Glomerular endothelial cell (primary cell): ENCODE measurements at places on chromosomes 7 and 10.

- DNase-seq: no peak
These were observed 182.5 kb upstream of the AKR1E2 start for GRCh38 chr10:4643471-4643870.

- peak; percentile 22 for DNase-seq
These were observed 577 bp upstream of the DDX21 start for GRCh38 chr10:68955355-68955831.

DNA sequence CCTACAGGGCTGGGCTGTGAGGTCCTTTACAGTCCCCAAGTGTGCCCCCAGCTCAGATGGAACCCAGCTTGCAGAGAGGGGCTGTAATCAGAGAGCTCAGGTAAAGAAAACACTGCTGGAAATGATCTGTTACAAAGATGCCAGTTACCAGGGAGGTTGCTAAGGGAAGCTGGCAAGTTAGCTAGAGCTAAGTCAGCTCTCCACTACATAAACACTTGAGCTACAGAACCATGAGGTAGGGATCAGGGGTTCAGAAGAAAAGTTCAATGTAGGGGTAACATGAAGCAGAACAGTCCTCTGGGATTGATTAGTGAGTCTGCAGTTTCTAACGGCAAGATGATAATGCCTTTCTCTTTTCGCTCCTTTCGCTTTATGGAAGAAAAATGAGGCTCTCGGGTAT, 53.1 kb upstream of the TM9SF3 start:
- no peak for DNase-seq

DNA sequence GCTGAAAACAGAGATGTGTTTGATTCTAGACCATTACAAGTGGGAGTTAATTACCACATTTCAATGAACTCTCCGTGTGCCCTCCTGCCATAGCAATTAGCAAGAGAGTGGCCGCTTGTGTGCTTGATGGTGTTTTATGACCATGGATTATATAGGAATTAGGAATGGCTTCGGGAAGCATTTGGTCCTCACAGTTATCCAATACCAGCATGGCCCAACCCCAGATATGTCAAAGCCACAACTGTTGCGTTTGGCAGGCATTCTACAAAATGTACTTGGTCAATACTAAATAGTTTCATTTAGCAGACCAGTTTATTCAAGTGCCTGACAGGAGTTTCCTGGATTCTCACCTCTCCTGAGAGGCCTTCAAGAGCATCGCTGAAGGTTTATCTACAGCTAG, 509.0 kb upstream of the GALNT17 start:
- no peak for DNase-seq

GRCh38 chr7:150330211-150330885, 7.0 kb upstream of the ACTR3C start:
- no peak for DNase-seq

DNA sequence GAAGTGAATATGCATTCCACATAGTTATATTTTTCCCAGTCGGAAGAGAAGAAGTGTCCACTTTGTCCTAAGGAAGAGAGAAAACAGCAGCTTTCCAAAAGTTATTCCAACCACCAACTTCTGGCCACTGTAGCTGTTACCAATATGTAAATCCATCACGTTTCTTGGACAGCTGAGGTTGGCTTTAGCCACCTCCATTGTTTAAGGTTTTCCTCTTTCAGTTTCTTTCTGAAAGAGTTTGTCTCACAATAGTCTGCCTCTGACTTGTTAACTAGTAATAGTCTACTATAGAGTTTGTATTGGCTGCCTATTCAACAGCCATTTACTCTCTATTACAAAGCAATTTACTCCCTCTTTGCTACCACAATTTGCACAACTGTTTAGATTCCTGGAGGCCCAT, 457.6 kb upstream of the LRRN3 start:
- no peak for DNase-seq

- no peak for DNase-seq
These were observed 30.6 kb upstream of the FIGNL1 start for GRCh38 chr7:50480797-50481196.

DNA sequence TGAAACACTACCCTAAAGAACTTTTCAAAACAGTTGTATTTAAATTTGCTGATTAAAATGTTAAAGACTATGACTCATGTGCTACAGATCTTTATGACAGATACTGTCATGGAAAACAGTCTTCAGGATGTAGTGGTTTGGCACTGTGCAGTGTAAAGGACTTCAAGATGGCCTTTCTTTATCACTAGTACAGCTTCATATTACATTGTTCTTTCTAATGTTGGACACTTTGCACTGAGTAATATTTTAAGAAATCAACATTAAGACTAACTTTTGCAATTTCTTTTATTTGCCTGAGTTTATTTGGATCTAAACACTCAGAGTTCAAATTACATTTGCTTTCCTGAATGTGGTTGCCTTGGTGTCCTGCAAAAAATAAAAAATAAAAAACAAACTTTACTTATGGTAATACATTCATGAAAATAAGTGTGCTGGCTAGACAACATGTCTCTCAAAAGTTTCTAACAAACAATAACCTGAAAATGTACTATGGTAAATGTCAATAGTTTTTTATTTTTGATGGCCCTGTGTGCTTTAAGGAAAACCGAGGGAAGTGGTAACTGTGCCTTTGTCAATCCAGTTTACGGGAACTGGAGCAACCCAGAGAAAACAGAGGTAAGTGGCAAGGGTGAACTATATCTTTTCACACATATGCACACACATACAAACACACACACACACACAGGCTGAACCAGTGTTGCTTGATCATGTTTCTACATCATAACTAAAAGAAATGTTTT, 85.9 kb upstream of the PLXDC2 start:
- DNase-seq: no peak

- DNase-seq: no peak
These were observed 11.7 kb downstream of the SEMA3C start for GRCh38 chr7:80907141-80907601.
